ENCODE measurements at places on chromosomes 4 and X.
A peak's percentile ranks its signal among the peaks of the same experiment; 100 is the strongest.

DNA sequence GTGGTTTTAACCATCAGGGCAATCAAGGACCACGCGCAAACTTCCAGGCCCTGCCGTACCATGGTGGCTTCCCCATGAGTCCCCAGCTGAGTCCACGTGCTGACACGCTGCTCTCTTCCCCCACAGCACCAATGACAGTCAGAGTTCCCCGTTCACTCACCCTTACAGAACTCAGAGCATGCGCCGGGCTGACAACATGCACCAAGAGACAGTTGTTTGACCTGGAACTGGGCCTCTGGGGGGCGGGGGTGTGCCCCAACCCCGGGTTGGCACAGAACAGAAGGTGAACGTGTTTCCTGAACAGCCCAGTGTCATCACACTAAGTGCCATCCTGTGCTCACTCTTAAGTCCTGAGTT, 29.4 kb downstream of the IRF2 start:
- no peak for DNase-seq

- no peak for DNase-seq
Measured at GRCh38 chrX:1661048-1661921, 46.4 kb downstream of the ASMT start.

- no peak for DNase-seq
Measured at GRCh38 chrX:128436397-128437103, 384.3 kb upstream of the ACTRT1 start.

GRCh38 chr4:154471032-154471431, 20.6 kb downstream of the DCHS2 start:
- DNase-seq: no peak

DNA sequence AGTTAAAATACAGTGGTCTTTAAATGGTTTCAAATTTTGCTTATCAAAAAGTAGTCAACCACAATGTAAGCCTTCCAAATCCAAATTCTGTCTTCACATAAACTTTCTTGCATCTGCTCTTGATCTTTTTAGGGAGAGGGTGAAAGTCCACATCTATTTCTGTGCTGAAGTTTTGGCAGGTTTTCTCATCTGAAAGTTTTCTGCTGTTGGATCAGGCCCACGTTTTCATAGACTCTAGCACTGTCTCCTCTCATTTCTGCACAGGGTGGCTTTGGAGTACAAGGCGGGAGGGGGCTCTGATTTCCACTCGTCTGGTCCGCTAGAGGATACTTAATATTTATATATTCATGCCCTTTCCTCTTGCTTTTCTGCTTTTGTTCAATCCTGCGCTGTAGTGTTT, 18.1 kb upstream of the TMEM150C start:
- DNase-seq: no peak

DNA sequence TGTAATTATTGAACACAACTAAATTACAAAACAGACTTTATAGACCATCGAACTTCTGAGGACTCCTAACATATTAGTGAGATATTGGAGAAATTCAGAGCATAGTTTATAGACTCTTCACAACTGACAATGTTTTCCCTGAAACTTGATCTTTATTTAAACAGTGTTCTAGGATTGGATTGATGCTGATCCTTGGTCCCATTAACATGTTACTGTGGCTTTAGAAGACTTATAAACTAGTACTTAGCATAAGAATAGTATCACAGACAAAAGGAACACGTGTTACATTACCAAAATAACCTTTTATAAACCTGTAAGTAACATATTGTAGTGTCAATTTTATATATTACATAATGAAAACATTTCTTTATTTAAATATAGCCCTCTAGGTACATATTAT, 689.6 kb downstream of the CCSER1 start:
- DNase-seq: no peak

DNA sequence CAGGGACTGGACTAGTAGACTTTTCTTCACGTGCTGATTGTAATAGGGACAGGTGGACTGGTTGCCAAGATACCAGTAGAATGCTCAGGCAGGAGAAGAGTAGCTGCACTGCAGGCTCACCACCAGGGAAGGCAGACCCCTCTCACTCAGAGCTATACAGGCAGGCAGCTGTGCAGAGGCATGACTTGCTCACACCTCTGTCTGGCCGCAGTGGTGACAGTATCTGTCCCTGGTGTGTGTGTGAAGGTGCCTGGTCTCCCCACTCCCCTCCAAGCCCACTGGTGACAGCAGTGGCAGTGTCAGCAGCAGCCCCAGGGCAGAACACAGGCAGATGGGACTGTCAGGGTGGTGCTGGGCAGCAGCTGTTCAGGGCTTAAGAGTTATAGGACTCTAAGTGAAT, 140.7 kb downstream of the RPS6KA6 start:
- no peak for DNase-seq

- no peak for DNase-seq
Measured at GRCh38 chrX:2766906-2767305, 15.1 kb downstream of the XG start.

DNA sequence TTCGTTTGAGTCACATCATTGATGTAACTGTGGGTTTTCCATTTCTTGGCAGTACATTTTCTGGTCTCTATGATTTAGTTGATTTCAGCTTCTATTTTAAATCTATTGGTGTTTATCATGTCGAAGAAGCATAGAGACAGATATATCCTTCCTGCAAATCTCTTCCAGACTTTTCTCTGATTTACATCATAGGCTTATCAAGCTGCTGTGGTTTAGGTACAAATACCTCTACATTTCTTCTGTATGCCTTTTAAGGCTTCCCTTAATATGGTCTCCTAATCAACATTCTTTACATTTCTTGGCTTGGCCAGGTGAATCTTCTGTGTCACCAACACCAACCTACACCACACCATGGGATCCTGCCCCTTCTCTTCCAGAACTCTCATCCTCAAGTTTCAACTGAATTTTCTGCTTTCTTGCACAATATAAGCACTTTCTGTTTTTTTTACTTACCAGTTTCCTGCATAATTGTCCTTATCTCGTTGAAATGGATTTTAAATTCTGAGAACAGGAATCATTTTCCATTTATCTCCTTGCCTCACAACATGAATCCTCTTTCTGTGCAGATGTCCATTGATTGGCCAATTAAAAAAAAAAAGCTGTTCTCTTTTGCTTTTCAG, 626.9 kb downstream of the ANKRD50 start:
- no peak for DNase-seq

DNA sequence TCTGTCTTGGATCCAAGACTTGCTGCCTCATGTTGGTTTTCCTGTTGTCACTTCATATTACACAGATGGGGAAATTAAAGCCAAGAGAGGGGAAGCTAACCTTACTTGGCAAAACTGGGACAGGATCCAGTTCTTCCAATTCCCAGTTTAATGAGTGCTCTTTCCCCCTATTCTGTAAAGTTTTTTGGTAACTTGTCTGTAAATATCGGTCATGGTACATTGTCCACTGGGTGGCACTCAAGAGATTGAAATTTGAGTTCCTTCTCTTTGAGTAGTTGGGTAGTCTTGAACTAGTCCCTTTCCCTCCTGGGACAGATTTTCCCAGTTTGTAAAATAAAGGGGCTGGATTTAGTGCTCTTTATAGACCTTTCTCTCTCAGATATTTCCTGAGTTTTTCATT, 12.4 kb upstream of the EOLA2 start:
- no peak for DNase-seq

GRCh38 chrX:63664083-63664482, 120.9 kb downstream of the ARHGEF9 start:
- no peak for DNase-seq

DNA sequence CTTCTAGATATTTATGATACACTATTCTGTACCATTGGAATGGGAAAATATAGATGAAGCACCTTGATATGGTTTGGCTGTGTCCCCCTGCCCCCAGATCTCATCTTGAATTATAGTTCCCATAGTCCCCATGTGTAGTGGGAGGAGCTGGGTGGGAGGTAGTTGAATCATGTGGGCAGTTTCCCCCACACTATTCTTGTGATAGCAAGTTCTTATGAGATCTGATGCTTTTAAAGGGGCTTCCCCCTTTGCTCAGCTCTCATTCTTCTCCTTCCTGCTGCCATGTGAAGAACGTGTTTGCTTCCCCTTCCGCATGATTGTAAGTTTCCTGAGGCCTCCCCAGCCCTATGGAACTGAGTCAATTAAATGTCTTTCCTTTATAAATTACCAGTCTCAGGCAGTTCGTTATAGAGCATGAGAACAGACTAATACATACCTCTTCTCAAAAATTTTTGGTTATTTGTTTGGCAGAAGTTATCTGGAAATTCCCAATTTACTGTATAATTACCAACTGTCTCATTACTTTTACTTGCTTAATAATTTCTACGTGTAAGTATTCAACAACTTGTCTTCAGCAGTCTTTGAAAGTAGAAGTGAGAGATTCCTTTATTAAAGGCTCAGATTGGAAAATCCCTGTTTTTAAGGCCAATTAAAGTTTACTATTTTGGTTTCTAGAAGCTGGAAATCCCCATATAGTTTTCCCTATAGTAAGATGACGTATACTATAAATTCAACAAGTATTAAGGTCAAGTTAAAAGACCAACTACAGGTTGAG, 152.7 kb downstream of the RNF150 start:
- no peak for DNase-seq

DNA sequence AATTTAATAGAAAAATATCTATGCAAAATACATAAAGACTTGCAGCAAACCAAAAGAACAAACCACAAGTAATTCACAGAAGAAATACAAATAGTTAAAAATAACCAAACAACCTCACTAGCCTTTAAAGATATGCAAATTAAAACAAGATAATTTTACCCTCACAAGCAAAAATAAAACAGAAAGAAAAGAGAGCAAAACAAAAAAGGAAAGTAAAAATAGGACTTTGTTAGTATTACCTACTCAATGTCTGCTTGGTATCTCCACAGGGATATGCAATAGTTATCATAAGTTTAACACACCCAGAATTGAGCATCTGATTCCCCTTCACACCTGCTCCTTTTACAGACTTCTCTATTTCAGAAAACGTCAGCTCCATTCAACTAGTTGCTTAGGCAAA, 737.5 kb upstream of the MAGEB2 start:
- DNase-seq: no peak

- no peak for DNase-seq
Measured at GRCh38 chr4:120052856-120053255, 13.8 kb downstream of the MAD2L1 start.

DNA sequence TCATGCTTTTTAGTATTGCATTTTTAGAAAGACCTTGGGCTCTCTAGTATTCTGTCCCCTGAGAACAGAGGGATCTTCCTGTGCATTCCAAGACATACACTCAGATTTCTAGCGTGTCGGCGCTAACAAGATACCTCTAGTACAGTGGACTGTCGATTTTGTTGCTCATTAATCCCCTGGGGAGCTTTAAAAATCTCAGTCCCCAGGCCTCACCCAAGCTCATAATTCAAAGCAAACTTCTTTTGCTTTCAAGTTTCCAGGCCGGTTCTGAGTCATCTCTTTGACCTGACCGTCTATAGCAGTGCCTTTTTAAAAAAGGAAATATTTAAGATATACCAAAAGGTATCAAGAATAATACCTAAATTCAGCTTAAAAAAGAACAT, 137.0 kb downstream of the AMMECR1 start:
- DNase-seq: no peak

- peak; percentile 27 for DNase-seq
Measured at GRCh38 chr4:1171311-1172227, 814 bp downstream of the SPON2 start.

DNA sequence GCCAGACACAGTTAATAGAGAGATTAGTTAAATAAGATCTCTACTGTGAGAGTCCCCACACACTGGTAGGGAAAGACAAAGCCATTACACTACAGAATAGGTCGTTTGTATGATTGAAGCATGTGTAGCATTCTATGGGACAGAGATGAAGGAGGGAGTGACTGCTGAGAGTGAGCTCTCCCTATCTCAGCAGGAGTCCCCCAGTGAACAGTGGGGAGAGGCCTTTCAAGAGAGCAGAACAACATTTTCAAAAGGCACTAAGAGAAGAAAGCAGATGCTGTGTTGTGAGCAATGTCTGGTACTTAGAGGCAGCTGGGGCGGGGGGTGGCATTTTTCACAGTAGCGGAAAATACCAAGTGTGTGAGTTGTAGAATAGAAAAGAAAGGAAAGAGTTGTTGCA, 413.6 kb downstream of the AFF2 start:
- DNase-seq: no peak

DNA sequence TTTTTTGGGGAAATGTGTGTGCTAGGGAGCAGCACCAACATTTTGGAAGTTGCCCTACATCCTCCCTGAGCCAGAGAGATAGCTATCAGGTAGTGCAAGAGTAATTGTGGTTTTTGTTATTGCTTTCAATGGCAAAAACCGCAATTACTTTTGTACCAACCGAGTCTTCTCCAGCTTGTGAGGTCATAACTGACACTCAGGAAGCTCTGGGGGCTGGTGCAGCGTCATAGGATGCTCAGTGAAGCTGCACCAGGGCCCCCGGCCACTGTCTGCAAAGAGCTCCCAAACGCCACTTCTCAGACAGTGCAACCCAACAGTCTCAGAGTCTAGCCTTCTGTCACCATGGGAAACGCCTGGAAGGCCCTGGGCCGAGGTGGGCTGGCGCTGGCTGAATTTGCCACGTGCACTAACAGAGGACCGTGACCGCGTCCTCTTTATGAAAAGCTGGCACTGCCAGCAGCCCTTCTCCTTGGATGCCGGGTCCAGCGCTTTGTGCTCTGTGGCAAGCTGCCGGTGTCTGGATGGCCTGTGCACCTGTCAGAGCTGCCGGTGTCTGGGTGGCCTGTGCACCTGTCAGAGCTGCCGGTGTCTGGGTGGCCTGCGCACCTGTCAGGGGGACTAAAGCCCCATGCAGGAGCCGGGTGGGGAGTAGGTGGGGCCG, 19.4 kb downstream of the SH3TC1 start:
- DNase-seq: no peak

- DNase-seq: no peak
Measured at GRCh38 chrX:96424007-96424406, 260.6 kb upstream of the DIAPH2 start.

DNA sequence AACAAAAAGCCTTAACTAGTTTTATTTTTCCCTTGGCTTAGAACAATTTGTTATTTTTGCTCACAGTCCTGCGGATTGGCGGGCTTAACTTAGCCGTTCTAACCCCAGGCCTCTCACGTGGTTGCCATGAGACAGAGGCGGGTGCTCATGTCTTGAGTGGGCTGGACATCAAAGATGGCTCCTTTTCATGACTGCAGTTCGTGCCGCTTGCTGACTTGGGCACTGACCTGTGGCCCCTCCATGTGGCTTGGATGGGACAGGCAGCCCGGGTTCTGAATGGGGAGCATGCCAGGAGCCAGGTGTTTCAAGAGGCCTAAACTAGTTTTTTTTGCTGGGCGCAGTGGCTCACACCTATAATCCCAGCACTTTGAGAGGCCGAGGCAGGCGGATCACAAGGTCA, 40.7 kb downstream of the CDS1 start:
- no peak for DNase-seq

- no peak for DNase-seq
Measured at GRCh38 chr4:152738827-152739226, 40.7 kb downstream of the TIGD4 start.

- no peak for DNase-seq
Measured at GRCh38 chrX:123436512-123437136, 252.5 kb downstream of the GRIA3 start.

DNA sequence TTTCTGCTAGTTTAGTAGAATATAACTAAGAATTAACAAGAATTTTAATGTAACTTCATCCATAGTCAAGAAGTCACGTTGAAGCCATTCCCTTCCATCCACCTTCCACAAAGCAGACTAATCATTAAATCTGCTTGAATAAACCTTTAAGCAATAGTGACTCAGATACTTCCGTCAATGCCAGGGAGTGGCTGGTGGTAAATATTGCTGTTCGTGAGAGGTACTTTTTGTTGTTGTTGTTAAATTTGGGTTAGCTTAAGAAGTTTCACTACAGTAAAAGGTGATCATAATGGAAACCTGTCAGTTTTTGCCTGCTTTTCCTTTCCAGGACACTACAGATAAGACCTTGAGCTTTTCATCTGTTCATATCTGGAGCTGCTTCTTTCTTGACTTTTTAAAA, 316.3 kb downstream of the TMA16 start:
- DNase-seq: no peak

Measured in stimulated activated CD4-positive, alpha-beta T cell treated with anti-CD3 and anti-CD28 coated beads, Interleukin-15, amount 100 ng/mL, for 1 hour (primary cell).